Pancreas (tissue), 10 donors: ENCODE measurements at places on chromosomes 6 and 20. TPM values are rescaled to one million over a fixed set of nuclear protein-coding genes. Genes with fewer than 3 reads are reported as not detected.

Gene HCK
- total RNA-seq = 12.9 TPM

Gene SLC35F1
- total RNA-seq = 0.46 TPM

Gene TXLNB
- 0.18 TPM for total RNA-seq

Gene CFAP206
- 0.06 TPM for total RNA-seq

DNA sequence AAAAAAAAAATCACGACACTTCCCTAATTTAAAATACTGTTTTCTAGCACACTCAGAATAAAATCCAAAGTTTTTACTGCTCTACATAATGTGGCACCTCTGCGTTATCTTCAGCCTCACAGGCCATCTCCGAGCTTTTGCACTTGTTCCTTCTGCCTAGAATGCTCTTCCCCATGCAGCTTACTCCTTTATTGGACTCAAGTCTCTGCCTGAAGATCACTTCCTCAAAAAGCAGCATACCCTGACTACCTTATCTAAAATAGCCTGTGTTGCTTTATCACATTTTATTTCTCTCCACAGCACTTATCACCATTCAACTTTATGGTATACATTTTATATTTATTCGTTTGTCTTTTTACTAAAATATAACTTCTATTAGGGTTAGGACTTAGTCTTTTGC is 2.3 kb downstream of the ZNF322 start:
- H3K36me3 ChIP-seq = no peaks in the 10 kb centered on the region
- H3K4me3 ChIP-seq = no peak overlapping the region
- no peaks in the 10 kb centered on the region for H3K27me3 ChIP-seq
- DNase-seq = no peak
- H3K27ac ChIP-seq = no peak overlapping the region
- peaks cover 13% of the 10 kb centered on the region for H3K4me1 ChIP-seq

- H3K27me3 ChIP-seq = no peaks in the 10 kb centered on the region
- no peaks in the 10 kb centered on the region for H3K4me1 ChIP-seq
- no peak overlapping the region for H3K4me3 ChIP-seq
- H3K36me3 ChIP-seq = no peaks in the 10 kb centered on the region
- no peak overlapping the region for H3K27ac ChIP-seq
- DNase-seq = no peak
These were observed 11.0 kb upstream of the ASCC3 start for GRCh38 chr6:100892116-100892515.

GRCh38 chr6:142376800-142377496 is 75.1 kb downstream of the ADGRG6 start:
- no peaks in the 10 kb centered on the region for H3K36me3 ChIP-seq
- H3K27me3 ChIP-seq = no peaks in the 10 kb centered on the region
- no peak overlapping the region for H3K27ac ChIP-seq
- H3K4me1 ChIP-seq = peaks cover 7% of the 10 kb centered on the region
- H3K4me3 ChIP-seq = no peak overlapping the region

DNA sequence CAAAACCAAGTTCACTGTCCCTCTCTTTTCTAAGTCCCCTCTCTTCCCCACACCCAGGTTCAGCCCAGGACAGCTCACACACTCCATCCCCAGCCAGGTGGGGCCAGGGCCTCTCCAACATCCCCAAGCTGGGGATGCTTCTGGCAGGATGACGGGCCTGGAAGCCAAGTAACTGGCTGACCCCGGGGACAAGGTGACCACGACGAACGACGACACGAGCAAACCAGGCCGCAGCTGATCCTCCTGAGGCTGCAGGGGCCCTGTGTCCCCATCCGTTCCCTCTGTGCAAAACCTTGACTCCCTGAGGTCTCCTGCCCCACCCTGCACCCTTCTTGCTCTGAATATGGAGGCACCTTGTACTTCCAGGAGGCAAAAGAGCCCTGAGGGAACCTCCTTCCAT is 11.6 kb upstream of the PLG start:
- H3K27ac ChIP-seq = no peak overlapping the region
- DNase-seq = no peak
- H3K4me3 ChIP-seq = no peak overlapping the region
- H3K4me1 ChIP-seq = no peaks in the 10 kb centered on the region
- H3K27me3 ChIP-seq = no peaks in the 10 kb centered on the region
- H3K36me3 ChIP-seq = no peaks in the 10 kb centered on the region

DNA sequence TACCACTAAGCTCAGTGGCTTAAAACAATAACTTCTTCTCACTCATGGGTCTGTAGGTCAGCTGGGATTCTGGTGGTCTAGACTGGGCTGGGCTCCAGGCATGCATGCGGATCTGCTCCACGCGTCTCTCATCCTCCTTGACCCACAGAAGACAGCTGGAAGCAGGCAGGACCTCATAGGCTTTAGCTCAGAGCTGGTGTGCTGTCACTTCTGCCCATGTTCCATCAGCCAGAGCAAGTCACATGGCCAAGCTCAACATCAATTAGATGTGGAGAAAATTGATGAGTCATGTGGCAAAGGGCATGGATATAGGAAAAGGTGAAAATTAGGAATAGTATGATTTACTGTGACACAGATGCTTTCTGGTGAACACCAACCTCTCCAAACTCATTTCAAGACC is 57.4 kb upstream of the PSMF1 start:
- H3K4me1 ChIP-seq = no peaks in the 10 kb centered on the region
- H3K4me3 ChIP-seq = no peak overlapping the region
- no peak overlapping the region for H3K27ac ChIP-seq
- no peaks in the 10 kb centered on the region for H3K27me3 ChIP-seq

DNA sequence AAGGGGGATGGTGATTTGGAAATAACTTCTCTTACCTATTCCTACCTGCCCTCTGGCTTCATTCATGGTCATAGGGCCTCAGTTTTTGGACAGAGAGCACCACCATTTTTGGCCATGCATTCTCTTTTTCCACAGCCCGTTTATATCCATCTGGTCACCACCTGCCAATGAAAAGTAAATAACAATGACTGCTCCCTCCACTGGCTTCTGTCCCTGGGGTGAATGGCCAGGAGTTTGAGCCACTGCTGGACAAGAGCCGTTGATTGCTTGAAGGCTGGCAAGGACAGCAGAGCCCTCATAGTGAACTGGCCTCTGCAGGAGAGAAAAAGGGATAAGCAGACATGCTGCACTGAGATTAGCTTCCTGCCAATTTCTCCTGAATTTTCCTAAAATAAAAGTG is 261.8 kb downstream of the ADGB start:
- DNase-seq = no peak
- H3K36me3 ChIP-seq = no peaks in the 10 kb centered on the region
- no peaks in the 10 kb centered on the region for H3K4me1 ChIP-seq
- no peak overlapping the region for H3K4me3 ChIP-seq
- no peaks in the 10 kb centered on the region for H3K27me3 ChIP-seq

- no peaks in the 10 kb centered on the region for H3K36me3 ChIP-seq
- H3K27me3 ChIP-seq = no peaks in the 10 kb centered on the region
- no peak overlapping the region for H3K27ac ChIP-seq
- H3K4me3 ChIP-seq = no peak overlapping the region
These were observed 52.9 kb upstream of the SLC22A16 start for GRCh38 chr6:110529355-110529754.

DNA sequence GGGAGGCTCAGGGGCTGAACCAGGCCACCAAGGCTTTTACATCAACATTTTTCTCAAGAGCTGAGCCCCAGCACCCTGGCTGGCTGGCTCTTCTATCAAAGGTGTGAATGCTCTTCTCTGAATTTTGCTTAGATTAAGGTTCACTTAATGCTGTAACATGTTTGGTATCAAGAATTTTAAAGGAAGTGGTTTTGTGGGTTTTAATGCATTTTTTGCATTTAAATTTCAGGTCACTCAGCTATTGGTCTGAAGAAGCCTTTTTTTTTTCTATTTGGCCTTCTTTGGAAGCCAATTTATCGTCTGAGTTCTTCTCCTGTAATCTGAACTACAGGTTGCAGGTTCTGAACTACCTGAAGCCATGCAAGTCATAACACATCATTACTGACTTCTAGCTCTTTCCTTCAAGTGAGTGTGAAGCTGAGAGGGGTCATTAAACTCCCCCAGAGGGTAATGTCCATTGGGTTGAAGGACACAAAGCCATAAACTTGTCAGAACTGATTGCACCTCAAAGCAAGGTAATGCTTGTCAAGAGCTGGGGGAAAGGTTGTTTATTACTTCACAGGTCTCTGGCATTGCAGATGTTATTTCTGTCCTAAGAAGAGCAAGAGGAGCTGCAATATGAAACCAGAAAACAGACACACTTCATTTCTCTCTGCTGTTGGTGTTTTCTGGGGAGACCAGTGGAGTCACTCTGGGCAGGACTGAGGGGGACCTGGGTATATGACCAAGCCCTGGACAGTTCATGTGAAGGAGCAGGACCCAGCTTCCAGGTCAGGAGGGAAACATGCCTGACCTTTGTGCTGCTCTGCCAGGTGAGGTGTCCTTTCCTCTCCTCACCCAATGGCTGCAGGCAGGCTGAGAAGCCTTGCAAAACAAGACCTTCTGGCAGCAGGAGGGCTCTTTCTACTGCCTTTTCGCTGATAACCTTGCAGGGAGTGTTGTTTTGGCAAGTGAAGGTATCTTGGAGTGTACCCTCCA is 26.1 kb upstream of the NEDD9 start:
- DNase-seq = no peak
- H3K27me3 ChIP-seq = no peaks in the 10 kb centered on the region
- no peak overlapping the region for H3K4me3 ChIP-seq
- no peaks in the 10 kb centered on the region for H3K36me3 ChIP-seq
- peaks cover 5% of the 10 kb centered on the region for H3K4me1 ChIP-seq

GRCh38 chr6:26609463-26609862 is 12.7 kb downstream of the ABT1 start:
- no peak overlapping the region for H3K4me3 ChIP-seq
- H3K36me3 ChIP-seq = no peaks in the 10 kb centered on the region
- no peak for DNase-seq

DNA sequence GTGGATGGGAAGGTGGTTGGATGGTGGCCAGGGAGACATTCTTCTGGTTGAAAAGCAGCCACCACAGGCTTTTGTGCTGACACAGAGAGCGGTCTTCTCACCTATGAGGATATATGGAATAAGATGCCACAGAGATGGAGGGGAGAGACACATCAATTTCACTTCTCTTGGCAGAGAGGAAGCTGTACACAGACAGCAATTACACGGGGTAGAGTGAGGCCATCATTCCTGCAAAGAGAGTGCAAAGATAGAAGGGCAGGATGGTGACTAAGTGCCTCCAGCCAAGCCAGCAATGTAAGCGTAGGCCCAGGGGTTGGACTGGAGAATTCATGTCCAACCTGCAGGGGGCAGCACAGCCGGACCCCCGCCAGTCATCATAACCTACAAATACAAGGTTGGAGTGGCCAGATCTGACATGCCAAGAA is 56.4 kb downstream of the NRN1 start:
- no peak for DNase-seq
- H3K36me3 ChIP-seq = no peaks in the 10 kb centered on the region
- no peak overlapping the region for H3K27ac ChIP-seq
- H3K4me1 ChIP-seq = no peaks in the 10 kb centered on the region
- no peak overlapping the region for H3K4me3 ChIP-seq

DNA sequence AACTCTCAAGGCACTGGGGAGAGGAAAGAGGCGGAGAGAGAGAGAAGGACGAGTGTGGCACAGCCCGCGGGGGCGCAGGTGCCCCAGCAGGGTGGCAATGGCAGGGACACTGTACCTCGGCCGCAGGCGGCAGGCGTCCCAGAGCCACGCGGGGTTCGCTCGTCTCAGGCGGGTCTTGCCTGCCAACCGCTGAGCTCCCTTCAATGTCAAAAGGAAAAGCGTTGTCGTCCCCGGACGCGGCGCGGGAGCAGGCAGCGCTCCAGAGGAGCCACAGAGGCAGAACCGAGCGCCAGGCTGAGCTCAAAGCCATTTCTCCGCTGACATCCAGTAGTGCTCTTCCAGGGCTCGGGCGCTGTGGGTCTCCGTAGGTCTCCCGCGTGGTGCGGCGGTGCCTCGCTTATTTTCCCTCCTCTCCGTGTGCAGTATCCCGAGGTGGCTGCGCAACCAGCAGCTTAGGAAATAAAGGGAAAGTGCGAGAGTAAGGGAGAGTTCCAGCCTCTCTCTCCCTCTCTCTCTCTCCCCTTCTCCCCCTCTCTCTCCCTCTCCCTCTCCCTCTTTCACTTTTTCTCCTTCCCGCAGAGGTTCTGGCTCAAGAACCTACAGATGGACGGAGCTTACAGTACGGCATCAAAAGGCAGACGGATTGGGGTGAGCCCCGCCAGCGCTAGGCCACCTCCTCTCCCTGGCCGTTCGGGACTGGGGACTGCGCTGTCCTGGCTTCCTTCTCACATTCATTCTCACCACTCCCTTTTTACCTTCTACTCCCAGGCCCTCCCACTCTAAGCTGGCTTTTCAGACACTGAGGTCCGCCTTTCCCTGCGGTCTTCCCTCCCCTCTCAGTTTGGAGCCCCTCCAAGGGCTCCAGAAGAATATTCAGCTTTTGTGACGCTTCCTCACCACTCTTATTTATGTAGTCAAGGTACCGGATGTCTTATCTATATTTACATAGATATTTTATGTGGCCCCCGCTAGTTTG is at the start of gene LAMA4:
TSS of gene LAMA4 (minus strand) at position 727 of the 976 bp plus-strand sequence. CDS start at position 310, 417 bp downstream.
- H3K36me3 ChIP-seq = no peaks in the 10 kb centered on the region
- H3K27me3 ChIP-seq = no peaks in the 10 kb centered on the region
- H3K4me3 ChIP-seq = peak within 1 kb of the TSS; percentile 39
- H3K4me1 ChIP-seq = no peaks in the 10 kb centered on the region
